ENCODE measurements at places on chromosomes 5 and 9.

GRCh38 chr9:132632413-132633129 is 37.2 kb downstream of the DDX31 start:
- no peak for ATAC-seq

DNA sequence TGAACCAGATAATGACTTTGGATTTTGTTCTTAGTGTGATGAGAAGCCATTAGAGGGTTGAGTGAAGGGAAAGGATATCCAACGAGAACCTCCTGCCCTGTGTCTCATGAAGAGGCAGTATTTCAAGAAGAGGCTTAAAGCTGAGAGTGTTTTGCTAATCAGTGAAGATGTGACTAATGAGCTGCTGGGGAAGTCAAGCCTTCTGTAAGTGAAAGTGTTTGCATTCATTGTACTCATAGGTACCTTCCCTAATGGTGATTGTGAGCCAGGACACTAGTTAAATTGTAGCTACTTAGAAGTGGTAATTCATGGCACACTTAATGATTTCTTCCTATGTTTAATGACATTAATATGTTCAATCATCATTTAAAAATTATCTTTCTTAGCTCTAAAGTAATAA is 23.7 kb downstream of the PIP5K1B start:
- no peak for ATAC-seq

GRCh38 chr5:5542654-5543053 is 120.2 kb downstream of the ICE1 start:
- ATAC-seq, result no peak

GRCh38 chr9:74496819-74497747 is at the start of gene RORB:
TSS of gene RORB (plus strand) at chr9:74497335. CDS start at chr9:74497977, 642 bp downstream.
- peak; percentile 53 for ATAC-seq
